Endothelial cell of umbilical vein (primary cell): ENCODE measurements at places on chromosomes 6 and 20. TPM values are rescaled to one million over a fixed set of nuclear protein-coding genes. Genes with fewer than 3 reads are reported as not detected.

DNA sequence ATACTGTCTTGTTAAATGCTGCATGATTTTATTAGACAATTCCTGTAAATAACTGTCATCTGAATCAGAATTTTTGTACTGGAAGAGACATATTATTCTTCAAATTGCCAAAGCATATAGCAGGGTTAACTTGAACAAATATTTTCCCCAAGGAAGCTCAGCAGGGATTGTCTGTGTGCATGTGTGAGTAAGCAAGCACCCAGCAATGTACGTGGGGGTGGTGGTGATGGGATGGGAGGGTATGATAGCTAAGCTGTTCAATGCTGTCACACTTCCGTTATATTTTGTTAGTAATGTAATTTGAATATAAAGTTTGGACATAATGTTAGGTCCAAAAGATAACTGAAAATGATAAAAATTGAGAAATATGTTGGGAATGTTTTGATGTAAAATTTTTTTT is 118.1 kb downstream of the MYB start:
- no peak for DNase-seq

DNA sequence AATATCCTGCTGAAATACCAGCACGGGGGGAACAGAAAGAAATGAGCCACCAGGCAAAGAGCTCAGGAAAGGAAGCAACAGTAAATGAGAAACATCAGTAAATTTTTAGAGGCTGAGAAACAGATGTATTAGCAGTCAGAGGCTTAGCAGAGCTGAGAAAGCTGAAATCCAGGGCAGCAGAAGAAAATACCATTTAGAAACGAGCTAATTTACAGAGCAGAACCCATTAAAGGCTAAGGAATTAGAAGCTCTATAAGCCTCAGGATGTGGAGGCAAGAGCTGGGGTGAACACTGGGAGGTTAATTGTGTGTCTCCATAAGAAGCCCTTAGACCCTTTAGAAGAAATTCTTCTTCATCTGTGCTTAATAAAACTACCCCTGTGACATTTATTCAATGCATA is 178.6 kb upstream of the RGS17 start:
- DNase-seq = no peak

DNA sequence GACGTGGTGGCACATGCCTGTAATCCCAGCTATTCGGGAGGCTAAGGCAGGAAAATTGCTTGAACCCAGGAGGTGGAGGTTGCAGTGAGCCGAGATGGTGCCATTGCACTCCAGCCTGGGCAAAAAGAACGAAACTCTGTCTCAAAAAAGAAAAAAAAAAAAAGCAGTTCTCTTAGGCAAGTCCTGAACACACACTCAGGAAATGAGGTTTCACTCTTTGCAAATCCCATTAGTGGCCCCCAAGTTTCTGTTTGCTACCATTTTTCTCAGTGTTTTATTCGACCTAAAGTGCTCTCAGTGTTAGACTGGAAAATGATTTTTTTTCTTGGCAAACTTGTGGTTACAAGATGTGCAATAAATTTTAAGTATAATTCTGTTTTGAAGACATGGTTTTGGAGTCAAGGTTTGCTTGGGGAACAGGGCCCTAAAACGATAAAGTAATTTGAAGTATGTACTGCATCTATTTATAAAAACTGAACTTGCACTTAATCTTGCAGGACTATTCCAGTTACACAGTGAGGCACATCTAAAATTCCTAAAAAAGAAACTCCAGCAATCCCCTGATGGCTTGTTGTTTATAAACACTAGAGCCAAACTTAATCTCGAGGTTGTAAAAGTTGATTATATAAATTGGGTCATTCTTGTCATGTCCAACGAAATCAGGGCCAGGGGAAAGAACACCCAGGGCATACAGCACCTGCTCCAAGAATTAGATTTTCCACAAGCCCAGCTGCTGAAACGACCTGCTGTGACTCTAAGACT is 42.6 kb downstream of the MAP1LC3A start:
- DNase-seq = no peak

DNA sequence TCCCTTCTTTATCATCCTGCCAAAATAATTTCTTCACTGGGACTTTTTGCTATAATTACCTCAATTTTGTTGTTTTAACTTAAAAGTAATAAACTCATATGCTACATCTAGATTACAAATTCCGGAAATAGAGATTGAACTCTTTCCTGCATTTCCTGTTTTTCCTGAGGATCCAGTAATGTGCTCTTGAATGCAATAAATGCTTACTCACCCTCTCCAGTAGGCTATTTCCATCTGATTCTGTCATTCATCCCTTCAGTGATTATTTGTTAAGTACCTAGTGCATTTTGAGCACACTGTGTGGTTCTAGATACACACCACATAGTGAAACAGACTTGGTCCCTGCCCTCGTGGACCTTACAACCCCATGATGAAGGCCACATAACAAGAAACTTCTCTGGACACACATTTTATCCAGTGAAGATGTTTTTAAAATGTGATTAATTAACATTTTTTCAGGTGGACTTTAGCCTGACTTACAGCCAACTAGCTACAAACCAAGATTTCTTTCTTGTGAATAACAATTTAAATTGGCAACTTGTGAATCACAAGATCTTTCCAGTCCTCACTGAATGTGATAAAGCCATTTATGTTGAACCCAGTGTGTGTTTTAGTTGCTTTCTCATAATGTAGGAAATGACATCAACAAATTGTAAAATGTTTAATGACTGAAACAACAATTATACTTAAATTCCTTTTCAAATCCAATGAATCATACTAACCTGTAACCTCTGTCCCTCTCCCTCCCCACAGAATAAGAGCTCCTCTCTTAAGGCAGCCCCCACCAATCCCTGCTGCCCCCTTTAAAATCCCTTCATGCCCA is 272.3 kb downstream of the KHDC1L start:
- peak; percentile 86 for DNase-seq

FAM50B gene
- 13.9 and 14.1 TPM in 2 replicates for polyA plus RNA-seq

TGIF2 gene
- polyA plus RNA-seq = 18.9 and 20.7 TPM in 2 replicates

LTA gene
- polyA plus RNA-seq = 0.08 TPM in 1 of 2 replicates, not detected in the other
